ENCODE measurements at places on chromosomes 12 and 14.

GRCh38 chr12:114090211-114090610 is 124.1 kb upstream of the RBM19 start:
- DNase-seq = no peak

- no peak for DNase-seq
Observed at GRCh38 chr12:75548879-75549278, 37.5 kb upstream of the KRR1 start.

GRCh38 chr12:122501489-122501989 is 807 bp upstream of the ZCCHC8 start:
- DNase-seq = no peak

DNA sequence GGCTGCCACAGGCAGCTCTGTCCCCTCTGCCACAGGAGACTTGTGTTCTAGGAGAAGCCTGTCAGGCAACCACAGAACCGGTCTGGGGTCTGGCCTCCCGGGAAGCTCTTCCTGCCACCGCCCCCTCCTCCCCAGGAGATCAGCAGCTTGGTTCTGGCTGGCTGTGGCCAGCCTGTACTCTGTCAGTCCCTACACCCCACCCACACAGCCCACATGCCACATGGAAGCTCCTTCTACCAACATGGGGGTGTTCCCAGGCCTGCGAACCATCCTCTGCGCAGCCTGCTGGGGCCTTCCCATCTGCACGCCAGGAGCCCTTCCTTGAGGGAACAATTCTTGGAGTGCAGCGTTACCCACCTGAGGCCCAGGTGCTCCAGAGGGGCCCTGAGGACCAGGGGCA is 16.8 kb downstream of the TMEM106C start:
- DNase-seq = no peak

- peak; percentile 35 for DNase-seq
Observed at GRCh38 chr14:68548194-68549076, 244.4 kb downstream of the ZFP36L1 start.

DNA sequence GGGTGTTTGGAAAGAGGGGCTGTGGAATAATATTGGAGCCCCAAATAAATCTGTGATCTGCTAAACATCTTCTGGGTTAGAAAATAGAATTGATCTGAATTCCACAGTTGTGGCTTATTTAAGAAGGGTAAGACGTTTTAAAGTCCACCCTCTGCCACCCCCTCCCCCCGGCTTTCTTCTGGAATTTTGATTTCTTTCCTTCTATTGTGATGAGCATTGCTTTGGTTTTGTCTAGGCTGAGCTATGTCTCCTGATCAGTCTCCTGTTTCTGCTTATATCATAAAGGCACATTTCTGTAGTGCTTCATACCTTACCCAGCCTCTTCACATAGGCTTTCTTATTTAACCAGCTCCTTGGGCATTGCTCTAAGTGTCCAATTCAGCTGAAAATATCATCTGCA is 77.3 kb upstream of the SLC38A2 start:
- DNase-seq = no peak

GRCh38 chr12:53227341-53227740 is 4.7 kb downstream of the RARG start:
- DNase-seq = no peak

DNA sequence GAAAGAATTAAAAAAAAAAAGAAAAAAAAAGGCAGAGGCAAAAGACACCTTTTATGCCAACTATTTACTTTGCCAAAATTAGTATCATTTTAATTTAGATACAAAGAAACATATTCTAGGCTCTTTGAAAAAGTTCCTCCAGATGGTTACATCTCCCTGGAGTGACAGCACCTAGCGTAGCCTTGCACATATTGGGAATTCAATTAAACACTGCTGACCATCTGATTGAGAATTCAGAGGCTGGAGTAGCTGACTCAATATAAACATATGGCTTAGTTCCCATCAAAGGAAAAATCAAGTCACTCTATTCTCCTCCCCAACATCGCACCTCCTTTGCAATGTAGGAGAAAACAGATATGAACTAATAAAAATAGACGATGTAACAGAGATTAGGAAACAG is 36.4 kb downstream of the ANKS1B start:
- no peak for DNase-seq

DNA sequence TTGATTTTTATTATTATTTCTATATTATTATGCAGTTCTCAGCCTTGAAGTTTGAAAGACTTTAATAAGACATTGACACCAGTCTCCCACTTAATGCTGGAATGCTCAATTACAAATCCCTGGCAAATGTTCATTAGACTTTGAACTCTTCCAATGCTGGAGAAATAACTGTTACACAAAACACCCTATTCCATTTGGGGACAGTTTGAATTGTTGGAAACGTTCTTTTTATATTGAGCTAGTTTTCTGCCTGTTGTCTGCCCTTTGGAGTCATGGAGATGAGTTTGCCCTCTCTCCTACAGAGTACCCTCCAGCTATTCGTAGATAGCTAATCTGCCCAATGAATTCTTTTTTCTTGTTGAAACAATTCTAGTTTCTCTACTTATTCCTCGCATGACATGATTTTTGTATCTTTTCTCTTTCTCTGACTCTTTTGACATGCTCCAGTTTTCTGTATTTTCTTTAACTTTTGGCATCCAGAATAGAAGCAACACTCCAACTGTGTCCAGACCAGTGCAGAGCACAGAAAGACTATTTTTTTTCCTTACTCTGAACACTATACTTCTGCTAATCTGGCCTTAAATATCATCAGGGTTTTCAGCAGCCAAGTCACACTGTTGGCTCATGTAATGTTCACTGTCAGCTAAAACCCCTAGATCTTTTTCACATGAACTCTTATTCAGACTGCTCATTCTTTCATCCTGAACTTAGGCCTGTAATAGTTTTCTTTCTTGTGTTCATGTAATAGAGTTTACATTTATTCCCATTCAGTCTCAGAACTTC is 379.3 kb downstream of the RAD51B start:
- DNase-seq = no peak

DNA sequence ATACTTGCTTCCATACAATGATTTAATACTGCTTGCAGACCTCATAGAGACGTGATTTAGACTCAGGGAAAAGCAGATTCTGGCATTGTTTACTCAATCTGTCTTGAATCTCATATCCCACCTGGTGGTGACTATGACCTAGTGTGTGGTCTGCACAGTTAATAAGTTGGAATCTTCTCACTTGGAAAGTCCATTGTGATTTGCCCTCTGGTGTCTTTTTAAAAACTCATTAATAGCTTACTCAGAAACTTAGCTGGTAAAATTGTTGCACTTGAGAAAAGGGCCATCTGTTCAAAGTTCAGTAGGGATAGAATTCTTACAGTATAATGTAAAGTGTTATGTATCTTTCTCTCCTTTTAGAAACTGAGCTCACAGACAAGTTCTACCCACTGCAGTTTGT is 106.0 kb downstream of the PELI2 start:
- no peak for DNase-seq

DNA sequence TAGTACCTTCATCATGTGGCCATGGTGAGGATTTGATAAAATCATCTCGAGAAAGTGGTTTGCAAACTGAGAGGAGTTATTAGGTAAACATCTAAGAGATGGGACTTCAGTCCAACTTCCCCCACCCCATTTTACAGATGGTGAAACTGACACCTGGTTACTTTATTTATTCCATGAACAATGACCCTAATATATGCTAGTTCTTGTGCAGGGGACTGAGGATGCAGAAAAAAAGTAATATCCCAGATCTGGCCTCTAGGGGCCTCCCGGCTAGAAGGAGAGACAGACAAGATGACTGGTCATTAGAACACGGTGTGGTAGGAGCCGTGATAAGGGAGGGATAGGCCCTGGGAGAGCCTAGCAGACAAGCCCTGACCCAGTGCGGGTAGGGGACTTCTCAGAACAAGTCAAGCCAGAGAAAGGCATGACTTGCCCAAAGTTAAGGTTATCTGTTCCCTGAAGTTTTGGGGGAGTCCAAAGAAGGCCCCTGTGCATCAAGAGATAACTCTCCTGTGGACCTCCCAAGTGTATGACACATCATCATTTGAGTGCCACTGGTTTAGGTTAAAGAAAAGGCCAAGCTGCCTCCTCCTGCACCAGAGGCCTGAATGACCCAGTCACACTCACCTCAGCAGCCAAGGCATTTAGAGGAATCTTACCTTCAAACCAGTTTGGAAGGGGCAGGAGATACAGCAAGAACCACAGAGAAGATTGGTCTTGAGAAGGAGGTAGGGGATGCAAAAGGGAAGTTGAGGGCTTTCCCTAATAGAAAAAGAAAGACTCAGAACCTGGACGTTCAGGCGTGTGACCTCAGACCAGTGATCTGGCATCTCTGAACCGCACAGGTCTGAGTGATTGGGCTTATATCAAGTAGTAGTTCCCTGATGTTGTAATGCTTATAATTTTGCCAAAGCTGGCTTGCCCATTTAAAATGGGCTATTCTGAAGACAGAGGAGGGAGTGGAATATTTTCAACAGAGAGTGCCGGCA is 1.6 kb downstream of the CMKLR1 start:
- DNase-seq = peak; percentile 52

DNA sequence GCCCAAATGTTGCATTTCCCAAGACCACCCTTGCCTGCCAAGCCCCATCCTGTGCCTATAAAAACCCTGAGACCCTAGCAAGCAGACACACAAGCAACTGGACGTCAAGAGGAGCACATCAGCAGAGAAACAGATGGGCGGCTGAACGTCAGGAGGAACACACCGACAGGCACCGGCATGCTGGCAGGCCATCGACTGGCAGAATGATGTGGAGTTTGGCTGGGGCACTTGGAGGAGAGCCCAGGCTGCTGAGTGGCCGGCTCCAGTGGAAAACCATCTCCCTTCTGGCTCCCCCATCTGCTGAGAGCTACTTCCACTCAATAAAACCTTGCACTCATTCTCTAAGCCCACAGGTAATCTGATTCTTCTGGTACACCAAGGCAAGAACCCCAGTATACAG is 130.1 kb downstream of the SLC41A2 start:
- no peak for DNase-seq

- DNase-seq = no peak
Observed at GRCh38 chr12:90899456-90900182, 55.4 kb downstream of the CCER1 start.

DNA sequence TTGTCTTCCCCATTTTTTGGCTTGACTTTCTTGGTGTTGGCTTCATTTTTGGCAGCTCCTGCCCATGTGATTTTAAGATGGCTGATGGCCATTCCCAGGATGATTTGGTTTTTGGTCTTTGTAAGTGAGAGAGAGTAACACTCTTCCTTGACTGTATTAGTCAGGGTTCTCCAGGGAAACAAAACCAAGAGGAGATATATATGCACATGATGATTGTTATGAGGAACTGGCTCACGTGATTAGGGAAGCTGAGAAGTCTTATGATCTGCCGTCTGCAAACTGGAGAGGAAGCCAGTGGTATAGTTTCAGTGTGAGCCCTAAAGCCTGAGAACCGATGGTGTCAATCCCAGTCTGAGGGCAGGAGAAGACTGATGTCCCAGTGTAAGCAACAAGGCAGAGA is 146.6 kb downstream of the NRXN3 start:
- no peak for DNase-seq

- DNase-seq = peak; percentile 90
Observed at GRCh38 chr12:6554168-6555017, 1.4 kb downstream of the IFFO1 start.

- DNase-seq = peak; percentile 36
Observed at GRCh38 chr14:32217301-32217700, 14.2 kb upstream of the RNU6-8 start.

GRCh38 chr12:114291389-114292060 is 114.4 kb downstream of the TBX5 start:
- no peak for DNase-seq

GRCh38 chr14:61761557-61761956 is 663 bp upstream of the SNAPC1 start:
- no peak for DNase-seq

DNA sequence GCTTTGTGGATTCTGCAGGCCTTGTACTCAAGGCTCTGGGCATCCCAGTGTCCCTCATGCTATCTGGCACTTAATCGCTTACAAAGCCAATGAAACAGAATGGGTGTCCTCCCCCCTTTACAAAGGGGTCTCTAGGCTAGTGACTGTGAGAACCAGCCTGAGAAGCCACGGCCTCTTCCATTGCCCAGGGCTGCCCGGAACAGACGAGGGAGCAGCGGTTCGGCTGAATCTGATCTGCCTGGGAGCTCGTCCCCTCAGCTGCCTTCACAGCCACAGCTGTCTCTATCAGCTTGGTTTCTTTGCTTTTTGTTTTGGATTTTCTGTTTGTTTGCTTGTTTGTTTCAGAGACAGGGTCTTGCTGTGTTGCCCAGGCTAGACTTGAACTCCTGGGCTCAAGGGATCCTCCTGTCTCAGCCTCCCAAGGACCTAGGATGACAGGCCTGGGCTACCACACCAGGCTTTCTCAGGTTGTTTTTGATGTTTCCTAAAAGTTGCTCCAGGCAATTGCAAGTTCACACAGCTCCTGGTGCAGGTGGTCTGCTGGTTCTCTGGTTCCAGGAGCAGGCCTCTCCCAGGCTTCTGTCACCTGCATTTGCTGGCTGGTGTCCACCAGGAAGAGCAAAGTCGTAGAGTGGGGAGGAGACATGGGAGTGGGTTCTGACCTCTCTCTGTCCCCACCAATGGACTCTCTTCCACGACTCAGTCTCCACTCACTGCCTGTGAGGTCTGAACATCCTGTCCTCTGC is 10.9 kb upstream of the RIN3 start:
- DNase-seq = no peak

GRCh38 chr14:74548881-74549280 is 55.3 kb downstream of the ISCA2 start:
- DNase-seq = no peak

DNA sequence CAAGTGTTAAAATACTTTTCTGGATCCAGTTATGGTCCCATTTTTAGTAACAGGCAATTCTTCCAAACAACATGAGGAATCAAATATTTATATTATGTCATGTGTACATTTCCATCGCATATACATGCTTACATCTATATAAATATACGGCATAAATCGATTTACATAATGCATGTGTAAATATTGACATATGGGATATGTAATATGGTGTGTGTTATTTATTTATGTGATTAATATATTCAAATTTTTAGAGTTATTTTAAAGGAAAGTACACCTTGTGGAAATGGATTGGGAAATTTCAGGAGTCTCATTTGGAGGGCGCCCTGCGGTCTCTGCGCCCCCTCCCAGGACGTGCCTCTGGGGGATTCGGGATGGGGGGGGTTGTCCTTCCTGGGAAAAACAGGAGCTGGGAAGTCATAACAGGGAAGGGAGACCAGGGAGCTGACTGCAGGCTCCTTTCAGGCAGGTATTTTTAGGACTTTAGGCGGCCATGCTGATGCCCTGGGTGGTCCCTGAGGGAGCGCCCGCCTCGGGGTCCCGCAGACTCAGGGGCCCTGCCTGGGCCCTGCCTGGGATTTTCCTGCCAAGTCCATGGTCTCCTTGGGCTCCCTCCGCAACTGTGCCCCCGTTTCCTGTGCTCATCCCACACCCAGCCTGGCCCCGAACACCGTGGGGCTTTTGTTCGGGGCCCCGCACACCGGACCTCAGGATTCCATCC is 82.7 kb upstream of the SFSWAP start:
- DNase-seq = no peak

GRCh38 chr12:6927379-6928021 is at the start of gene ATN1:
Gene ATN1, plus strand, starts transcription at chr12:6927959. Its CDS starts 6,043 bp downstream, at chr12:6934002.
- peak; percentile 83 for DNase-seq

DNA sequence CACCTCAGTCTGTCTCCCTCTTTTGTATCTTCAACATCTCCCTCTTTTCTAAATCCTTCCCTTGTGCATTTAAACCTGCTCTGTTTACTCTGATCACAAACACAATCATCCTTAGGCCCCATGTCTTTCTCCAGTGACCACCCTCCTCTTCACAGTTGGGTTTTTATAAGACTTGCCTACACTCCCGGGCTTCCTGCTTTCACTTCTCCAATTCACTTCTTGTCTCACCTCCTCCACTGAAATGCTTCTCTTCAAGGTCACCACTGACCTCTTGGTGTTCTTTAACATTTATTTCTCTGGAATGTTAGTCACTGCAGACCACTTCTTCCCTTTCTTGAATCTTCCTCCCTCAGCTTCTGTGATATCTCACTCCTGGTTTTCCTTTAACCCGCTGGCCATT is 8.7 kb upstream of the SMCO2 start:
- no peak for DNase-seq

Data from BE2C (cell line).